NCI-H1417 (cell line): ENCODE measurements at places on chromosomes 2 and 18.

DNA sequence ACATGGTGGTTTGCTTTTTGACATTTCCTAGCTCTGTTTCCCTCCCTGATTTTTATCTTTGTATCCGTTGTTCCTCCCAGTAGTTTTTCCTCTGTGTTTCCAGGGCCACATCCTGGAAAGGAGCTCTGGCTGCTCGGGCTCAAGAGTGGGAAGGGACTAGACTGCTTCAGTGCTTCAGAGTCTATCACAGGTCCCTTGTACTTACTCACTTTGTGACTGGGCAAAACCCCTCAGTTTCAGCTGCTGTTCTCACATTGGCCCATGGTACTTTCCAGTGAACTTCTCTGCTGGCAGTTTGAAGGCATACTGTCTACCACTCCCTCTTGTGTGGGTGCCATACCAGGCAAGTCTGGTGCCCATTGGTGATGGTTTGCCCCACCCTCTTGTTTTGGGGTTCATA, 7.5 kb upstream of the STAMBP start:
- DNase-seq: no peak

DNA sequence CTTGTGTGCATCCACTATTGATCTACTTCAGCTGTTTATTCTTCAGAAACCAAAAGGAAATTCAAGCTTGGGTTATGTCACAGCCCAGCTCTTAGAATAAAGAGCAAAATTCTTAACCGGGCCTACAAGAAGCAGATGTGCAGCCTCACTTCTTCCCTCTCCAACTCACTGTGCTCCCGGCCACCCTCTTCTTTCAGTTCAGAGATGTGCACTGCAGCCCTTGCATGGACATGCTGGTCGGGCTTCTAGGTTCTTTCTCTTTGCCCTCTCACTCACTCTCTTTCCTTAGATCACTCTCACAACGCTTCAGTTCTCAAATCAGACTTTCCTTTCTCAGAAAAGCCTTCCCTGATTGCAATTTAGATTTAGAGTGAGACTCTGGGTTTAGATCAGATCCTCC, 104.1 kb downstream of the CHN1 start:
- no peak for DNase-seq

- peak; percentile 10 for DNase-seq
Observed at GRCh38 chr2:62292190-62292589, 96.3 kb downstream of the B3GNT2 start.

DNA sequence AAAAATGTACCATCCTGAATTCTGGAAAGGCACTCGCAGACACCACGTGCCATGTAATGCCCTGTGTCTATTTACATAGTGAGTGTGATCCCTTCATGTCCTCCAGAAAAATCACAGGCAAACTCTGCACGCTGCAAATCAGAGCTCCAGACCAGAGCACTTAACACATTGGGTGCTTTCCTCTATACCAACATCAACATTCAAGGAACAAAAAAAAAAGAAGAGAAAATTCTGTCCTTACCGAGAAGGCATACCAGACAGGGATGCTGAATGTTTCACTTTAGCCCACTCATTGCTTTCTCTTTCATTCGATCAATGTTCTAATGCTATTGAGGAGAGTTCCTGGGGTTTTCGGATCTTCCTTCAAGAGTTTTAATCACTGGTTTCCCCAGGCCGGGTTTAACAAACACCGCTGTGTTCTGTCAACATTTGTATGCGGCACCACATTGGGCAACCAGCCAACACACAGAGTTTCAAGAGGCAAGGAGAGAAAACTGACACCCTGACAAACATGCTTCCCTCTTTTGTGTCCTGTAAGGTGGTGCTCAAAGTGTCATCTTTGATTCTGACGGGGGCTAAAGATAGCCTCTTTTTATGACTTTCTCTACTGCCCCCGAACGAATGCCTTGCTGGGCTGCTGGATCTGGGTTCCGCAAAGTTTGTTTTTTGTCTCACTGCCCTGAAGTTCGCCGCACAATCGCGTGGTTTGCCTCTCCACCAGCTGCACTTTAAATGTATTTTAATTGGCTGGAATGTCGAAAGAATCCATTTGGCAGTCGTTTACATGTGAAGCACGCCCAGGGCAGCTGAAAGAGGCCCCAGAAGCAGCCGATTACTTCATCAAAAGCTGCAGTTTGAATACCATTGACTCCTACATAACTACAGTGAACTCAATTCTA, 106.4 kb upstream of the NCKAP5 start:
- DNase-seq: peak; percentile 84

- peak; percentile 93 for DNase-seq
Observed at GRCh38 chr18:13453714-13454113, 235.2 kb downstream of the LDLRAD4 start.

GRCh38 chr18:22673182-22673862, 255.6 kb upstream of the CTAGE1 start:
- DNase-seq: no peak

DNA sequence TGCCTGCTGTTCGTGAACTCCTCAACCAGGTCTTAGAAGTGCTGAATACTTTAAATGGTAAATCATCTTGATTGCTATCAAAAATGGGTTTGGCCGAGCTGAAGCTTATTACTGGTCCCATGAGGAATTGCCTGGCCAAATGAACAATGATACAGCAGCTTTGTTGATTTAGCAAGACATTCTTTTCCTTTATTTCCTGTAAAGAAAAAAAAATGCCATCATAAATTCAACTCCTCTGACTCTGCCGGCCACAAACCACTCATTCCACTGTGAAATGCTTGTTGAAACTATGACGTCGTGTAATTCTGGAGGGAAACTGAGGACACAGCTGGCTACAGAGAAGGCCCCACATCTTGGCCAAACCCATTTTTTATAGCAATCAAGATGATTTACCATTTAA, 74.2 kb upstream of the ID2 start:
- DNase-seq: no peak

DNA sequence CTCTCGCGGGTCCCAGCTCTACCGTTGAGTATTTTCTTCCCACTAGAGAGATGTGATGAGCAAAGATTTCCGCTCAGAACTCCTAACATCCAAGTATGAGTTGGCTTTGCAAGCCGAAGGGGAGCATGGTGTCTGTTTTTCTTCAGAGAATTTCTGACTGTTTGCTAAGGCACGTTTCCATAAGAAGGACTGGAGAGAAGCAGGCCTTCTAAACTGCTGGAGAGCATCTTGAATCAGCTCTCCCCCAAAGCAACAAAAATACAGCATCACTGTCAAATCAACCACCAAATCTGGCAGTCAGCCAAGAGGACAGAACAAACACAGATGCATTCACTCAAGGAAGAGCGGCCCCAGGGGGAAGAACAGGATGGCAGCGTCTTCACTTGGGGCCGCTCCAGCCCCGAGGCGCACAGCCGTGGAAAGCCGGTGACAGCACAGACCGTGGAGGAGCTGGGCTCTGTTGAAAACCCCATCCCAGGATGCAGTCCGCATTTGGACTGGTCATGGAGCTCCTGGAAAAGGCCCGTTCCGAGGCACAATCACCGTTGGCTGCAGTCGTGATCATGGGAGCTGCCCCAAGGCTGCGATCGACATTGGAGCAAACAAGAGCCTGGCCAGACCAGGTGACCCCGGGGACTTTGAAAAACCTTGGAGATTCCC, 101.4 kb downstream of the NFATC1 start:
- peak; percentile 44 for DNase-seq

GRCh38 chr2:13558368-13558767, 841.6 kb downstream of the TRIB2 start:
- DNase-seq: peak; percentile 26

DNA sequence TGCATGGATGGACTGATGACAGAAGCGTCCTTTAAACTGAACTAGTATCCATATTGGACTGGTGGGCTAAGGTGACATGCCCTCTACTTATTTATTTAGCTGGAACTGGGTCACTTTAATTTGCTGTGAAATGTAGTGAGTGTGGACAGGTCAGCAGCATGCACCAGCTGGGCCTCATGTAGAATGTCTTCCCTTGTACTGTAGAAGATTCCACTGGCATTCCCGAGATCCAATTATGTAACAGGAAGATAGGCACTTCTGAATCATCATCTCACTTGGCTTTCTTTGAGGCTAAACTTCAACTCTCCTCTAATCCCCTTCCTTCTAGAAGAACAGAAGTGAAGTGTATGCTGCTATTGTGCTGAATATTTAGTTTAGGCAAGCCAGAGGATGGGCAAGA, 296.2 kb downstream of the SLC8A1 start:
- DNase-seq: no peak

- DNase-seq: peak; percentile 58
Observed at GRCh38 chr2:18611604-18612003, 22.2 kb upstream of the NT5C1B start.

GRCh38 chr2:219598308-219599078, 836 bp downstream of the STK11IP start:
- no peak for DNase-seq

- no peak for DNase-seq
Observed at GRCh38 chr2:29376541-29376940, 261.3 kb downstream of the CLIP4 start.

DNA sequence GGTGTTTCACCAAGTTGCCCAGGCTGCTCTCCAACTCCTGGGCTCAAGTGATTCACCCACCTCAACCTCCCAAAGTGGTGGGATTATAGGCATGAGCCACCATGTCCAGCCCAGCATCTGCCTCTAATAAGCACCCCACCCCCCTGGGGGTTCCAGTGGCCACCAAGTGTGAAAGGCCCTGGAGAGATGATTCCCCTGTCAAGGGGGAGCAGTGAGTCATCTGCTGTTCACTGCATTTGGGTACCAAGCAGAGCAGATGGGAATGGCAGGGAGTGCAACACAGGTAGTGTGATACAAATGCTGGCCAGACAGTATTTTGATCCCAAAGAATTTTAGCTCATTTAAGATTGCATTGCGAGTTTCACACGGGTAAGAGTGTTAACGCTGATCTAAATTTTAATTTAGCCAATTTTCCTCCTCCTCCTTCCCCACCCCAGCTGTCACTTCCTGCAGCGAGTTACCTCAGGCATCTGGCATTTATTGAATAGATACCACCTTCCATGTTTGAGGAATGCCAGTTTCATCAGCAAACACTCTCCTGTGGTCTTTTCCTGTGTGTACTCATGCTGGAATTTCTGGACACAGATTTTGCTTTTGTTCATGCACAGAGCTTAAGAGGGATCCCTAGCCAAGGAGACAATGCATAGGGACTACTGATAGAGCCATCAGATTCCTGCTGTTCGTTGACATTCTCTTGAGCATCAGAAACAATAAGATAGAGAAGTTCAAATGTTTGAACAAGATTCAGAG, 32.4 kb upstream of the NCK2 start:
- DNase-seq: no peak

GRCh38 chr2:43276962-43277391, 50.6 kb upstream of the ZFP36L2 start:
- no peak for DNase-seq

- DNase-seq: no peak
Observed at GRCh38 chr2:14189929-14190328, 442.6 kb upstream of the LRATD1 start.

GRCh38 chr2:25021791-25022362, 20.0 kb upstream of the EFR3B start:
- no peak for DNase-seq

DNA sequence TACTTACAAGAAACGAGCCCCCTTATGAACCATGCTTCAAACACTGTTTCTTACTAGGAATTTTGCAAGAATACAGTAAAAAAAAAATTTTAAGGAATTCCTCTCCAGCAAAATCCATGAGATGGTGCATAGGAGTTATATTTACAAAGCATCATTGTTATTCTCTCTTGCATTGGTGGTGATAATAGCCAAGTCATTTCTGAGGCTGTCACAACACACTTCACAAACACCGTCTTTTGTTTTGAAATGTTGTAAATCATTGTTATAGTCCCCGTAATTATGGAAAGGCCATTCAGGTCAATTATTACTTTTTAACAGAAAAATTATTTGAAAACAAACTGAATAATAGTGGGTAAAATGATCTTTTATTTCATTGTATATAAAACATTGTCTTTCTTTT, 60.1 kb downstream of the DYNC1I2 start:
- no peak for DNase-seq

GRCh38 chr2:78718024-78718423, 307.5 kb upstream of the REG3G start:
- DNase-seq: no peak

- no peak for DNase-seq
Observed at GRCh38 chr2:55106148-55106547, 55.9 kb upstream of the RTN4 start.

DNA sequence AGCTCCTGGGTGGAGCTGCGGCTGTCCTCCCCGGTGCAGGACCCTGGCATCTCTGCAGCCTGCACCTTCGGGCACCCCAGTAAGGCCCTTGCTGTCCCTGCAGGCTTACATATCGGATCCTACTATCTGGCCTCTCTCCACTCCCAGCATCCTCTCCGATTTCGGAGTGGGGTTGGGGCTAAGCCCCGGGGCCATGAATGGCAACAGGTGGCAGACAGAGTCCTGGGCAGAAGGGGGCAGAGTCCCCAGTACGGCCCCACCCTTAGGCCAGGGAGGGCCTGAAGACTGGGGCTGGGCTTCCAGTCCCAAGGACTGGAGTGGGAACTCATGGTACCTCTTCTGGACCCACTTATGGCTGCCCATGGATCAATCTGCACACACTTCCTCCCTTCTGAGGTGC, 180.4 kb upstream of the MC4R start:
- no peak for DNase-seq

- no peak for DNase-seq
Observed at GRCh38 chr2:239376942-239377531, 23.8 kb downstream of the HDAC4 start.

DNA sequence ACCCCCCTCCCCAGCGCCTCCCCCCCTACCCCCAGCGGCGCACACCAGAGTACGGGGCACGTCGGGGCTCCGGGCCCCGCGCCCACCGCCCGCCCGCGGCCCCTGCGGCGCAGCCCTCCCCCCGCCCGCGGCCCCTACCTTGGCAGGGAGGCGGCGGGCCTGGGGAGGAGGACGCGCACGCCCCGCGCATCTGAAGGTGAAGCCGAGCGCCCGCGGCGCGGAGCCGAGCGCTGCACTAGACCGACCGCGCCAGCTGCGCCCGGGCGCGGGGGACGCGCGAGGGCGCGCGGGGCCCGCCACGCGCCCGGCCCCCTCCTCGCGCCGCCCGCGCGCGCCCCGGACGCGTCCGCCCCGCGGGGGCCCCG, at the start of gene ZNF516:
ZNF516 (minus strand) TSS at position 237 of the 365 bp plus-strand sequence. CDS start 52,188 bp downstream, outside the sequence.
- peak; percentile 11 for DNase-seq

DNA sequence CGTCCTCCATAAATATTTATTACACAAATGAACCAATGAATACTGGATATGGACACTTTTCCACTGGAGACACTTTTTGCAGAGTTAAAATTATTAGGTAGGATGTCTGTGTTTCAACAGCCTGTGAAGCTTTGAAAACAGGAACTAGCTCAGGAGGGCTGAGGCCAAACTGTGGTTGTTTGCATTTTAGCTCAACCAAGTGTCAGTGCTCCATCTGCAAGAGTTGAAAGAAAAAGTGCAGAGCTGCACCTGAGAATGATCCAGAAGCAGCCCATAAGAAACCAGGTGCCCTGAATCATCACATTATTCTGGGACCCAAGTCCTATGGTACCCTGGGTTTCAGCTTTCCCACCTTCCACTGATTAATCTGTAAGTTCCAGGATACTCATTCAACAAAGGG, 180.4 kb downstream of the TRIB2 start:
- no peak for DNase-seq

- DNase-seq: no peak
Observed at GRCh38 chr2:121833358-121833723, 77.9 kb downstream of the TSN start.

- DNase-seq: no peak
Observed at GRCh38 chr18:57982372-57983021, 61.5 kb upstream of the NEDD4L start.
